ENCODE measurements at places on chromosomes 1 and 21.
A peak's percentile ranks its signal among the peaks of the same experiment; 100 is the strongest.

GRCh38 chr1:37094302-37094701 lies 60.0 kb upstream of the GRIK3 start:
- no peak for DNase-seq

GRCh38 chr1:61289232-61290098 lies 207.1 kb downstream of the NFIA start:
- DNase-seq, result no peak

DNA sequence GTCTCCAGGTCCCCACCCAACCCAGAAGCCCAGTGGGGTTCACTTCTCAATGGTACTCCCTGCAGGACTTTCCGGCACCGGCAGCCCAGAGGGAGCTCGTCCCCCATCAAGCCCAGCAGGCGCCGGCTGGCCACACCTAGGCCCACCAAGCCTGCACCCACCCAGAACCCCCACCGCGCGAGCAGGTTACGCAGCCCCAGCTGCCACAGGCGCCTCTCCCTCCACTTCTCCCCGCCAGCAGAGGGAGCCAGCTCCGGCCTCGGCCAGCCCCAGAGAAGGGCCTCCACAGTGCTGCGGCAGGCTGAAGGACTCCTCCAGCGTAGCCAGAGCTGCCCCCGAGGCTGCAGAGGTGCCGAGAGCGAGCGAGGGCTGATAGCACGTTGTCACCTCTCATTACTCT lies 722.3 kb downstream of the PLA2G4A start:
- no peak for DNase-seq

- DNase-seq, result no peak
Observed at GRCh38 chr1:243693800-243694199, 156.2 kb downstream of the AKT3 start.

GRCh38 chr1:193181985-193182384 lies 4.4 kb downstream of the B3GALT2 start:
- no peak for DNase-seq

DNA sequence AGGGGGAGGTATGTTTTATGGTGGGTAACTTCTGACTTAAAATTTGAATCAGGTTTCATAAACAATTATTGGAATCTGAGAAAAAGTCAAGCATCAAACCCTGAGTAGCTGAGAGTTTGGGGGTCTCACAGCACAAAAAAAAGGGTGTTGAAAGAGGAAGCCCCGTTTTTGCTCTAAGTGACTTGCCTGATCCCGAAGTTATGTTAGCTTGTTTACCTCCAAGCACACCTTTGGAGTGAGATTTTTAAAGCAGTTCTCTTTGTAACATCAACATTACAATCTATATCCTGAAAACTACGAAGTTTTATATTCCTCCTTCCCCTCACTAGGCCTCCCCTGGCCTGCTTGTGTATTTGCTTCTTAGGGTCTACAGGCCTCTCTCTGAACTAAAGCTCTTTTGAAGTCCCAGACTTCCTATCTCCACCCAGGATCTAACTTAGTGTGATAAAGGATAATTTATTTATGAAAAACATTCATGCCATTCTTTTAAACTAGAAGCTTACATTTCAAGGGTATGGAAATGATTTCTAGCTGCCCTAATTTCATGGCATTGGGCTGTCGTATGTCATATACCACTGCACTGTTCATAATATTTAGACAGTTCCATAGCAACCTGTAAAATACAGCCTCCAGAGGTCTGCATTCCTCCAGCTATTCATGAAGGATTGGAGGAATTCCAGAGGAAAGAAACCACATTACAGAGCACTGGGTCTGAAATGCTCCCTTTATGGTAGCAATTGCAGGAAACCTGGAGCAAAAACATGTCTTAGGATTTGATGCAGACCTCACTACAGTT lies 36.1 kb upstream of the RGS1 start:
- peak; percentile 87 for DNase-seq

- DNase-seq, result no peak
Observed at GRCh38 chr1:245232931-245233330, 78.1 kb downstream of the KIF26B start.

- DNase-seq, result no peak
Observed at GRCh38 chr1:119861547-119861946, 34.8 kb downstream of the ADAM30 start.

GRCh38 chr1:88730132-88730675 lies 46.1 kb downstream of the PKN2 start:
- no peak for DNase-seq

DNA sequence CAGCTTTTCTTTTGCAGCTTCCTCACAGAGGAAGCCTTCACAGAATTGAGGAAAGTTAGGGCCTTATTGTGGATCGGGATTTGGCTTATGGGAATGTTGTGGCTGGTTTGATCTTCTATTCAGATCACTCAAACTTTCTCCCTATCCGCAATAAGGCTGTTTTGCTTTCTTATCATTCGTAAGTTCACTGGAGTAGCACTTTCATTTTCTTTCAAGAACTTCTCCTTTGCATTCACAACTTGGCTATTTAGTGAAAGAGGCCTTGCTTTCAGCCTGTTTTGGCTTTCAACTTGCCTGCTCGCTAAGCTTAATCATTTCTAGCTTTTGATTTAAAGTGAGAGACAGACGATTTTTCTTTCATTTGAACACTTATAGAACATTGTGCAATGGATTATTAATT lies 181.9 kb upstream of the B3GALT2 start:
- DNase-seq, result no peak

GRCh38 chr21:39650801-39651200 lies 38.1 kb downstream of the B3GALT5 start:
- no peak for DNase-seq

- no peak for DNase-seq
Observed at GRCh38 chr21:25752416-25752815, 17.6 kb downstream of the GABPA start.

GRCh38 chr1:67308136-67308535 lies 463 bp downstream of the IL12RB2 start:
- no peak for DNase-seq

- DNase-seq, result peak; percentile 74
Observed at GRCh38 chr1:192557841-192558595, 17.6 kb upstream of the RGS1 start.

GRCh38 chr21:35855484-35855883 lies 204.8 kb downstream of the SETD4 start:
- DNase-seq, result peak; percentile 58

GRCh38 chr21:25496825-25497482 lies 110.3 kb downstream of the MRPL39 start:
- peak; percentile 78 for DNase-seq

DNA sequence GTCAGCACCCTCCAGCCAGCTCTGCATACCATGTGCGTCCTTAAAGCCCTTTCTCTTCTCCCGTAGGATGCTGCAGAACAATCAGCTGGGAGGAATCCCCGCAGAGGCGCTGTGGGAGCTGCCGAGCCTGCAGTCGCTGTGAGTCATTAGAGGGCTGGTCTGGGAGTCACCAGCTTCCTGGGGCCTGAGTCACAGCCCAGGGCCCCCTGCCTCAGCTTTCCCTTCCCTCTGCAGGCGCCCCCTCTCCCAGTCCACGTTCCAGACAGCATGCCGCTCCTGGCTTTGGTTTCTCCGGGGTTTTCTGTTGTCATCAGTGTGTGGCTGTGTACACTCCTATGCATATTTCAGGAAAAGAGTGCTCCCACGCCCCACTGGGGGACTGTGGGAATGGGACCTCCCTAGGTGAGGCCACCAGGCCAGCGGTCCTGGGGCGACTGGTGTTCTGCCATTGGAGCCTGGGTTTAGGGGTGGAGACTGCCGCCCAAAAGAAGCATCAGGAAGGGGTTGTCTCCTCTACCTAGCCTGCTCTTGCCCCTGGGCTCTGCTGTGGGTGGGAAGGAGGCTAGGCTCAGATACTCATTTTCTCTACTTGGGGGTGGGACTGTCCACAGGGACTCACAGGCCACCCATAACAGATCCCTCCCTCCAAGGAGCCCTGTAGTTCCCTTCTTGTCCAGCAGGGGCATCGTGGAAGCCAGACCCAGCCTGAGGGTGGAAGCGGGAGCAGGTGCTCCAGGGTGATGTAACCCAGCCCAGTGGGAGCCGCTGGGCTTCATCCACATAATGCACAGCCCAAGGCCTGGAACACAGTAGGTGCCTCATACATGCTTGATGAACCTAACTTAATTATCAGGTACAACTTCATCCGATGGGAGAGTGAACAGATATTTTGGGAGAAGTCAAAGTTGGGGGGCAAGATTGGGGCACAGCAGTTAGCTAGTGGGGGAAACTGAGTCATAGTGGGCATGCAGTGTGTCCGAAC lies 42.5 kb downstream of the LGR6 start:
- peak; percentile 95 for DNase-seq

DNA sequence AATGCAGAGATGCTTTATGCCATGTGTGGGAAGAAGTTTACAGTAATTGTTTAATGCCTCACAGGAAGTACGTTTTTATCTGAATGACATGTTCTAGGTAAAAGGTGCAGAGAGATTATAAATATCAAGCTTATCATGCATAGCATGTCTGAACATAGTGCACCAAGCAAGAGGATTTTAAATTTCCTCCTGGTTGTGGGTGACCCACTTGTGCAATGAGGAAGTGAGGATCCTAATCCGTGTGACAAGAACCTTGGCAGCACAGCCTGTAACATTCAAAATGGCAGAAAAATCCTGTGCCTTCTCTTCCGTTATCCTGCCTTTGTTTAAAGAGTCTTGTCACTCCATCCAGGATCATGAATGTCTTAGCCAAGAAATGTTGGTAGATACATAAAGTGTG lies 75.6 kb downstream of the PLA2G4A start:
- DNase-seq, result no peak

DNA sequence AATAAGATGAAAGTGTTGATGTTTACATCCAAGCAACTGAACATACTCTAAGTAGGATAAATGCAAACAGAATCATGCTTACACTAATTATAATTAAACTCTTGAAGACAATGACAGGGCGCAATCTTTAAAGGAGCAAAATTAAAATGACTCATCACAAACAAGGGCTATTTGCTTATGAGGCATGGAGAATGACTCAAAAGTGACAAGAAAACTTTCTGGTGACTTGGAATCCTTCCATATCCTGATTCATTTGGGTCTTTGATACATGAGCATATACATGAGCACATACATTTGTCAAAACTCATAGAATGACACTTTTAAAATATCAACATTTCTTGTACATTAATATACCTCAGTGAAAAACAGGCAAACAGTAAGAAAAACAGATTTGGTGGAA lies 1632.3 kb downstream of the KCNT2 start:
- no peak for DNase-seq

GRCh38 chr1:220572416-220572815 lies 44.5 kb downstream of the MARK1 start:
- DNase-seq, result no peak

DNA sequence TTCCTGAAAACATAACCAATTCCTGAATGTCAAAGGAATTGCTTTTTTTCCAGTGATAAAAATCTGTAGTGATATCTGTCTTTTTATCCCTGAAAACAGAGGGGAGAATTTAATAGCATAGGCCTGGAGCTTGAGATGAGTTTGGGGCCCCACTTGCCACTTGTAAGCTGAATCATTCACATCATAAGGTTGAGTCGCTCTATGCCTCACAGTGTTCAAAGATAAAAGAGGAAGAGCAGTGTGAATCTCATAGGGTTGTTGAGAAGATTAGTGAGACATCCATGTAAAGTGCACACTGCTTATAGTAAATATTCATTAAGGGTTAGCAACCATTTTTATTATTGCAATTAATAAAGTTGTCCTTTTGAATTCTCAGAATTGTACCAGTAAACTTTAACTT lies 271.3 kb downstream of the DNM3 start:
- DNase-seq, result peak; percentile 13

DNA sequence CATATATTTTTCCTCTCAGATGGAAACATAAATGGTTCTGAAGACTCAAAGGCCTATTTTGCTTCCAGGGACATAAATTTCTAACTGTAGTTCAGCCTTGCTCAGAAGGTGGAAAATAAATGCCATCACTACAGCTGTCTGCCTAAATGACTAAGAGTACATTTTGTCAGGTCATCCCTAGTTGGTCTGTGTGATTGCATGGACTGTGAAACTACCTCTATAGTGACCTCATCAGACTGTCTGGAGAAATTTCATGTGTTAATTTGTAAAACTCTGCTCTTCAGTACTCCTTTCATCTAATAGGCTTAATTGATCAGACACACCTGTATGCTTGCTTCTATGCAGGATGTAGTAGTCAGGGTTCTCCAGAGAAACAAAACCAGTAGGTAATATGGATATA lies 886.9 kb downstream of the AMY1C start:
- no peak for DNase-seq

- DNase-seq, result no peak
Observed at GRCh38 chr1:193438312-193438711, 251.9 kb upstream of the B3GALT2 start.

GRCh38 chr1:82515650-82516049 lies 714.9 kb downstream of the ADGRL2 start:
- DNase-seq, result no peak

GRCh38 chr1:24329331-24329730 lies 10.2 kb downstream of the GRHL3 start:
- no peak for DNase-seq

DNA sequence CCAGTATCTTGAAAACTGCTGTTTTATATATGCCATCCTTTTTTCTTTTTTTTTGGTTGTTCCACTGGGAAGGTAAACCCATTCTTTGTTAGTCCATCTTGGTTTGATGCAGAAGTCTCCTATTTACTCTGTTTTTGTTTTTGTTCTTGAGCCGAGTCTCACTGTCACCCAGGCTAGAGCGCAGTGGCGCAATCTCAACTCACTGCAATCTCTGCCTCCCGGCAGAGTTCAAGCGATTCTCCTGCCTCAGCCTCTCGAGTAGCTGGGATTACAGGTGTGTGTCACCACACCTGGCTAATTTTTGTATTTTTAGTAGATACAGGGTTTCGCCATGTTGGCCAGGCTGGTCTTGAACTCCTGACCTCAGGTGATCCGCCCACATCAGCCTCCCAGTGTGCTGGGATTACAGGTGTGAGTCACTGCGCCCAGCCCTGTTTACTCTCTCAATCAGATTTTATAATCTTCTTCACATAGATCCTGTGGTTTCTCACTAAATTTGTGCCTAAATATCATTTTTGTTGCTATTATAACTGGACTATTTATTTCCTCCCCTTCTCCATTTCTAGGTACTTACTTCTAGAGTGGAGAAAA lies 12.5 kb downstream of the SYF2 start:
- DNase-seq, result no peak

DNA sequence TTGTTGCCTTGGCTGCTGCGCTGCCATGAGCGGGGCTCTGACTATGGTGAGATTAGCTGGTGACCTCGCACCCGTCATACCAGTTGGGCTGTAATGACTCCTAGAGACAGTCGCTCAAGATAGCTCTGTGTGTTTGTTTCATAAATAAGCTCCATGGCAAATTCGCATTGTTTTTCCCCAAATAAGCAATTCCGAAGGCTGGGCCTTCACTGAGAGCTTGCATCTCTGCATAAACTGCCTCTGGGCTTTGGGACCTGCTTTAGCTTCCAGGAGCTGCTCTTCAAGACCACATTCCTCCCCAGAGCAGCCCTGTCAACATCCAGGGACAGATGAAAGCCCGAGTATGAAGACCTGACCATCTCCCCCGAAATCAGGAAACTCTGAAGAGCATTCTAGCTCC lies 40.7 kb upstream of the SCCPDH start:
- DNase-seq, result no peak

DNA sequence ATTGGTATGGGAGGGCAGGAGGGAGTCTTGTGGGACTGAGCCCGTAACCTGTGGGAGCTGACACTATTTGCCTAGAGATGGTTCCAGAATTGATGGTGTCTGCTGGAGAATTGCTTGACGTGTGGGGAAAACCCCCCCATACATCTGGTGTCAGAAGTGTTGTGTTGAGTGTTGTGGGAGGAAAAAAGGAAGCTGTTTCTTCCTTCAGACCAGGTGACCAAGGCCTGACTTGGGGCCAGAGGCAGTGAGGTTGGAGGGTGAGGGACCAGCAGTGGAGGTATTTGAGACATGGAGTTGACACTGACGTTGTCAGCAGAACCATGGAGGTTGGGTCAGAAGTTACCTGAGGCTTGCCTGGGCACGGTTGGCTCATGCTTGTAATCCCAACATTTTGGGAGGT lies 8.3 kb downstream of the SHISAL2A start:
- no peak for DNase-seq

All from HCEC 1CT (cell line).